ENCODE measurements at places on chromosomes 12 and 14.

GRCh38 chr12:132557291-132558015 is 52.9 kb downstream of the LRCOL1 start:
- no peak for DNase-seq

GRCh38 chr12:122082621-122083356 is 4.2 kb downstream of the MLXIP start:
- no peak for DNase-seq

- DNase-seq: no peak
Measured at GRCh38 chr12:2560356-2560755, 234.4 kb upstream of the FKBP4 start.

GRCh38 chr14:90760078-90760444 is 56.2 kb downstream of the TTC7B start:
- no peak for DNase-seq

GRCh38 chr12:95767703-95768102 is 22.9 kb downstream of the NTN4 start:
- DNase-seq: no peak

- no peak for DNase-seq
Measured at GRCh38 chr12:108514468-108514972, 557 bp upstream of the FICD start.

DNA sequence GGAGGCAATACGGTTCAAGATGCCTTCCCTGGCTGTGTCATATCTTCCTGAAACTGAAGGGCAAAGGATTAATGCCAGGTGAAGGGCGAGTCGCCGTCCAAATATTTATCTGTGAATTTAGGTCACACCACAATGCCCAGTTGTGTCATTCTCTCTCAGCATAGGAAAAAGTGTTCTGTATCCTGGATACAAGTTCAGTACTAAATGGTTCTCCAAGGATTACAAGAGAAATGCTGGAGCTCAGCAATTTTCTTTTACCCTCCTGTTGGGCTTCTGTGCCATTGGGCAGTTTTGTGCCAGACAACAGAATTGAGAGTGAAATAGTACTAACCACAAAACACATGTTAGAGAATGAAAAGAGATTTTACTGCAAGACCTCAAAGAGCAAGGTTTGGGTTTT is 493.9 kb downstream of the EGLN3 start:
- DNase-seq: no peak

- peak; percentile 55 for DNase-seq
Measured at GRCh38 chr14:65414961-65415589, 2.5 kb downstream of the FUT8 start.

- peak; percentile 80 for DNase-seq
Measured at GRCh38 chr14:99252940-99253868, 18.8 kb downstream of the BCL11B start.

GRCh38 chr12:11863478-11863906 is 207.2 kb upstream of the BCL2L14 start:
- DNase-seq: no peak

DNA sequence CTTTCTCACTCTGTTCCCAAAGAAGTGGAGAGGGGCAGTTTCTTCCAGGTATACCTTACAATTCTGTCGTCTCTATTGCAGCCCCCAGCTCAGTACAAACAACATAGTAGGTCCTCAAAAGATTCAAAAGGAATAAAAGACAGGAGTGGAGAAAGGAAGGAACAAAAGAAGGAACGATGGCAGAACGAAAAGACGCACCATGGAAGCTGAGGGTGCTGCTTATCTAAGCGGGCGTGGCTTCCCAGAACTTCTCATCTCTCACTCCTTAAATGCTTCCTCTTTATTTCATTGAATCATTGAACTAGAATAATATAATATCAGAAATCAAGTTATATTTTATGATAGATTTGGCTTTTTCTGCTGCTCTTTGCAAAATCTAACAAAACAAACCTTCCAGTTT is 13.7 kb upstream of the LTA4H start:
- DNase-seq: no peak

DNA sequence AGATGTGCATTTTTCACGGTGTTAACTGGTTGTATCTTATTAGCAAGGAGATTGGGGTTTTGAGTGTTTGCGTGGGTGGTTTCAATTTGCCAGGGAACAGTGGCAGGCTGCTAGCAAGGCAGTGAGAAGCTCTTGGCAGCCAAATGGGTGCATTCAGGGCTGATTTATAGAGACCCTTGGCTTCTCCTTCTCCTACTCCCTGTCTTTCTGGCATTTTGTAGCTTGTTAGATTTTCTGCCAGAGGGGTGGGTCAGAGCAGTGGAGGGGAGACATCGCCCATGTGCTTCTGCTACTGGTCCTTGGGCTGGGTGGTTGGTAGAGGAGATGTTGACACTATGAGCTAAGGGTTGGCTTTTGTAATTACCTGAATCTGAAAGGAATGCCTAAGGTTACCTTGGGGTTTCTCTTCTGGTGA is 9.6 kb downstream of the CALM1 start:
- DNase-seq: no peak

- DNase-seq: peak; percentile 68
Measured at GRCh38 chr12:57476162-57476992, 3.3 kb downstream of the ARHGAP9 start.

DNA sequence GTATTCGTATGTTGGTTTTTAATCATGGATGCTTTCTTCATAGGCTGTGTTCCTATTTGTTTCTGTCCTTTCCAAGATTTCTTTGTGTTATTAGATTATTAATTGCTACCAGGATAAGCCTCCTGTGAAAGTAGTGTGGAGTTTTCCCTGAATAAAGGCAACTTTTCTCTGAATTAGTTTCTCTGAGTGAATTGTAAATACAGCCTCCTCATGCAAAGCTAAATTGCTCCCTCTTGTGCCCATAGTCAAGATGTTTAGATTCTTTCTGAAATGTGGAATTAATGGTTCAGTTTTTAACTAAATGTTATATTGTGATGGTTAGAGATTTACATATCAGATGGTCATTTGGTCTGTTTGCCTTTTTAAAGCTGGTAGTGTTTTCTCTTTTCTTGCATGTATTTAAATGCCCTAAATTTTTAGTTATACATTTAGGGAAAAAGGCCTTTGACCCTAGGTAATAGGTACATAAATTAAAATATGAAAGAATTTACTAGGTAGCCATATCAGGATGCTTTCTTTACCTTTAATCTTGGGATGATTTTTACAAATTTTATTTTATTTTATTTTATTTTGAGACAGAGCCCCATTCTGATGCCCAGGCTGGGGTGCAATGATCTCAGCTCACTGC is 8.9 kb downstream of the APAF1 start:
- peak; percentile 63 for DNase-seq

- no peak for DNase-seq
Measured at GRCh38 chr12:20629414-20630156, 65.5 kb upstream of the SLCO1C1 start.

DNA sequence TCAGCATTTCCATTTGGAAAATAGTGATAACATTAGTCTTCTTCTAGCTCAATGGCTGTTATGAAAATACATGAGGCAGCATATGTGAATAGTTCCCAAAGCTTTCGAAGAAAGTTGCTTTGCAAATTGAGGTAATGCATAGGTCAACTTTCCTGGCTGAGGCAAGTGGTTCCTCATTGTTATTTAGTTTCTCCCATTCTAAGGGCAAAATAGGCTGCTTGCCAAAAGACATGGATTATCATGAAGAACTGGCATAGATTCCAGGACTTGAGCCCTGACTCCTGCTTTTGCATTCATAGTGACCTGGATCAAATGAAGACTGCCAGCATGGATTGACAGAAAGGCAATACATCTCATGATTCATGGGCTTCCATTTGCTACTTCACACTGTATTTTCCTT is 35.7 kb downstream of the LRFN5 start:
- no peak for DNase-seq

- DNase-seq: no peak
Measured at GRCh38 chr14:81655423-81656314, 122.0 kb upstream of the SEL1L start.

- DNase-seq: no peak
Measured at GRCh38 chr12:4036671-4037271, 163.6 kb upstream of the PARP11 start.

DNA sequence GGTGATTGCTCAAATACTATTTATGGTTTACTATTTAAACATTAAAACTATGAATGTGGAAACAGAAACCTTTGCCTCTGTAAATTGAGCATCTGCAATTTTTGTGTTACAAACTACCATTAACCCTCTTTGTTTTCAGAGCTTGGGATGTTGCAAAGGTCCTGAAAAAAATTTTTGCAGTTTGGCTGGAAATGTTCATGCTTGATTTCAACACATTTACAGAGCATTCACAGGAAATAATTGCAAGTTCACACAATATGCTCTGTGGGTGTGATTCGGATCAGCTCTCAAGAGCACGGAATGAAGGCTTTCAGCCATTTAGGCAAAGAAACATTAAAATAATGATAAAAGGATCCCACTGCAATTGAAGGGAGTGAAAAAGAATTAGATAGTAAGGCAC is 232.9 kb downstream of the ATP23 start:
- no peak for DNase-seq

- DNase-seq: no peak
Measured at GRCh38 chr12:57126061-57126460, 2.2 kb upstream of the LRP1 start.

GRCh38 chr14:77000340-77001270 is 27.9 kb downstream of the IRF2BPL start:
- DNase-seq: no peak

- DNase-seq: peak; percentile 48
Measured at GRCh38 chr12:1797011-1797901, 23.1 kb upstream of the LRTM2 start.

- no peak for DNase-seq
Measured at GRCh38 chr12:107522692-107523477, 162.7 kb upstream of the PWP1 start.

- no peak for DNase-seq
Measured at GRCh38 chr14:56187736-56188135, 69.5 kb downstream of the PELI2 start.

GRCh38 chr14:99654235-99654985 is 9.5 kb downstream of the HHIPL1 start:
- no peak for DNase-seq

DNA sequence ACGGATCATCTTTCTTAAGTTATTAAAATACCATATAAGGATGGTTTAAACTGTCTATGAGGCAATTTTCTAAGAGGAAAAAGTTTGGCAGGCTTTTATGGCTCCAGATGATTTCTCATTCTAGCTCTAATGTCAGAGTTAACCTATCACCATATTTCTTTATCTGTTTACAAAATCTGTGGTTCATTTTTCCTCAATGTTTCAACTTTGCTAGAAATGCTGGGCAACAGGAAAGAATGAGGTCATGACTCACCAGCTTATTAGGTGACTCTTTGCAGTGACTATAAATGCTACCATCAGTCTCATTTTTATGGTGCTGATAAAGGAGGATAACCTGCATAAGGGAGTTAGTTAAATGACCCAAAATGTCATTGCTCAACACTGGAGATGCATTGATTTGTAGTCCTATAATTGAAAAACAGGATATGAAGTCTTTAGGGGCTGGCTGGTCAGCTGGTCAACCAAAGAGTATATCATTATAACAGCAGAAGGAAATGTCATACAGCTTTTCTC is 45.3 kb upstream of the RAP1B start:
- DNase-seq: peak; percentile 64

DNA sequence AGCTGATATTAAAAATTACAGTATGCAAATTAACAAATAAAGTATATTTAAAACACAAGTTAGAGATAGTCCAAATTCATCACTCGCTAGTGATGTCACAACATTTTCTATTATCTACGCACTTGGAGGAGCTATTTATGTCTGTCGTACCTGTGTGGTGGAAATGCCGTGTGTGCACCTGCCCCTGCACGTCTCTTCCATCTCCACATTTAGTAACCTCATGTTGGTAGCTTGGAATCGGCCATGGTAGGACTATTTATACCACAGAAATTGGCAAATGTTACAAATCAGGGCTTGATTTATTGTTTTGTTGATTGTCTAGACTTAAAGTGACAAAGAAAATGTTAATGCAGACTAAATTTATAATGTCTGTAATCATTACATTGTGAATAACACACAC is 62.6 kb upstream of the NTF3 start:
- DNase-seq: no peak

DNA sequence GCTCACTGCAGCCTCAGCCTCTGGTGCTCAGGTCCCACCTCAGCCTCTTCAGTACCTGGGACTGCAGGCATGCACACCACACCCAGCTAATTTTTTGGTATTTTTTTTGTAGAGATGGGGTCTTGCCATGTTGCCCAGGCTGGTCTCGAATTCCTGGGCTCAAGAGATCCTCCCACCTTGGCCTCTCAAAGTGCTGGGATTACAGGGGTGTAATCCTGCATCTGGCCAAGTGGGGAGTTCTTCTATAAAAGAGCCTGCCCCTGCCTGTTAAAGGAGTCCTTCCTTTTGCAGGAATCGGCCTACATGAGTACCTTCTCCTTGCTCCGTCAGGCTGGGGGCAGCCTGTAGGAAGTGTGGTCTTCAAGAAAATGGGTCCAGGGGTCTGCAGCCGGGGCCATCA is 54.1 kb upstream of the RASSF3 start:
- no peak for DNase-seq

DNA sequence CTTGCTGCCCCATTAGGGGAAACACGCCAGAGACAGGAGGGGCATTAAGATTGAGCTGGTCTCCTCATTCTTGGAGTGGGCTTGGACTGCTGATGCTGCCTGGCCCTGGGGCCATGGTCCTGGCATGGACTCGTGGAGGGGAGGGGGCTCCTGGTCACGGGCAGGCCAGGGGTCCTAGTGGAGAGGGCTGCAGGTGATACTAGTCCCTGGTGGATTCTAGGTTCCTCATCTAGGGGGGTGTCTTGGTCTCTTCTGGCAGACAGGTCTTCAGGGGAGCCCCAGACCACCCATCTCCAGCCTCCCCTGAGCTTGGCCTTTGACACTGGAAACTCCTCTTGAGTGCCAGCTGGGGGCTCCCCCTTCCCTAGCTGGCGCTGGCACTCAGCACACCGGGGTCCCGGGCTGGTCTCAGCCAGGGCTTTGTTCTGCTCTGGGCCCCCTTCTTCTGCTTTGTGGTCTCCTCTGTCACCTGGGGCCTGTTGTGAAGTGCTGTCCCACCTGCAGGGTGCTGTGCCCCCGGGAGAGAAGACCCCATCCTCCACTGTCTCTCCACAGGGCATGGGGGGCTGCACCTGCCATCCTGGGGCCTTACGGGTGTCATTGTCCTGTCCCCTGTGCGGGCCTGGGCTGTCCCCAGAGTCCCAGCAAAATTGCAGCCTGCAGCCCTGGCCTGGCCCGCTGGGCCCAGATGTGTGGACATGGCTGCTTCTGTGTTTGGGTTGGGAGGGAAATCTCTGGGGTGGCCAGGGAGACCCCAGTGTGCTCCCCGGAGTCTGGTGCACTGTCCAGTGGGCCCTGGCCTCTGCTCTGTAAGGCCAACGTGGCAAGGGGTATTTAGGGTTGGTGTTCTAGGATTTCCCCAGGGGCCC is 2.3 kb downstream of the KIF26A start:
- no peak for DNase-seq

DNA sequence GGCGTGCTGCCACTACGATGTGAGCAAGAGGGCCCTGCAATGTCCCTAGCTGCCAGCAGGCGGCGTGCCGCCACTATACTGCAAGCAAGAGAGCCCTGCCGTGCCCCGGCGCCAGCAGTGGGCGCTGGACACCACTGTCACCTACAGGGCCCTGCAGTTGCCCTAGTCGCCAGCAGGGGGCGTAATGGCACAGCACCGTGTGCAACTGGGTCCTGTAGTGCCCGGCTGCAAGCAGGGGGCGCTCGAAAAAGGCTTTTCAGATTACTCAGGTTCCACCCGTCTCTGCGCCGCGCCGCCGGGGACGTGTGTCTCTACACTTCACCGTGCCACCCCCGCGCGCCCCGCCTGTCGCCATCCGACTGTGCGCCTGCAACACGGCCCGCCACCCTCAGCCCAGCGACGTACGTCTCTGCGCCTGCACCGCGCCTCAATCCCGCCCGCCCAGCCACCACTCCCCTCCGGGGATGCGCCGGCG is 1356.9 kb downstream of the TMEM121 start:
- DNase-seq: no peak

- DNase-seq: no peak
Measured at GRCh38 chr12:117567644-117568216, 206.3 kb upstream of the NOS1 start.

Measured in CD4-positive, alpha-beta T cell treated with Interleukin-4 for 4 hours (primary cell).